ENCODE measurements at places on chromosomes 12 and 14.
A peak's percentile ranks its signal among the peaks of the same experiment; 100 is the strongest.

DNA sequence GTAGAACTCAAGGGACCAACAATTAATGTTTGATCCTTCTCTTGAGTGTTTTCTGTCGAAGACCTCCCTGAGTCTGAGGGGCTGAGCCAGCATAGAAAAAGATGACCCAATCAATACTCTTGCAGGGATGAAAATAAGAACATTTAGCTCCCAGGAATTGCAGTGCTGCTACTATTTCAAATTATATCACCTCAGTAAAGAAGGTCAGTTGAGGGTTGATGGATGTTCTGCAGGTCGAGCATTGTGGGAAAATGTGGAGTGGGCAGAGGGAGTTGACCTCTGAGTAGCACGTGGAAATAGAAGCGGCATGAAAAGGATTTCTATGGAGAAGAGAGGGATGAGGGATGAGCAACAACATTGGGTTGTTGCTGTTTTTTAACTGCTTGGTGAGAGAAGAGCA lies 74.9 kb upstream of the CCDC198 start:
- DNase-seq: no peak

- peak; percentile 64 for DNase-seq
Measured at GRCh38 chr14:67583711-67584644, 16.1 kb downstream of the PIGH start.

DNA sequence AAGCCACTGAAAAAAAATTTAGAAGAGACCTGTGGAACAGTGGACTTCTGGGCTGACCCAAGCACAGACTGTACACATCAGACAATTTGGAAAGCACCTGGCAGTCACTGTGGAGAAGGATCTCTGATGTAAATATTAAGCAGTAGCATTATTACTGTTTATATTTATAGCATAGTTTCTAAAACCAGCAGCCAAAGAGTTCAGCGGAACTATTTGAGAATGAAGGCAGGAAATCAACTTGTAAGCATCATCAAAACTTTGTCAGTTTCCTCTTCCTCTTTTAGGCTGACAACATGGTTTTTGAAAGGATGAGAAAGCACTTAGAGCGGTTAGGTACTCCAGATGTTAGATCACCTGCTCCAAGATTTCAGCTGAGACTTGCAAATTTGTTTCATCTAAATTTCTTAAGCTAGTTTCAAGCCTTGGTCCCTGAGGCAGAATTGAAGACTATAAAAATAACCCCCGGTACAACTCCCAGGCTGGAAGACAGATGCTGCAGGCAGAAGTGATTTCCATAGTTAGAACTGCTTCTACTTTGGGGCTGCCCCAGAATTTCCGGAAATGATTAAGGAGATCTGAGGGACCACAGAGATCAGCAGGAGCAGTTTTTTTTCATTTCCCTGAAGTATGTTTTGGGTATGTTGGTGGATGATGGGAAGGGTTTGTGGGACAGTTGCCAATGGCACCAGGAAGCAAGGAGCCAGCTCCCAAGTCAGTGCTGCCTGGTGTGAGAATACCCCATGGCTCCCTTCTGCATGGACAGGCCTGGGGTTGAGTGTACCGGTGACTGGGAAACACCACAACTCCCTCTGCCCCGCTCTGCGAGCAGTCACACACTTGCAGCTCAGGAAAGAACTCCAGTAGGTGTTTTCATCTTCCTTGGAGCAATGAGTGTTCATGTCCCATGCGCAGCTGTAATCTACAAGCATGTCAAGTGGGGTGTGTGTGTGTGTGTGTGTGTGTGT lies 354.5 kb downstream of the NUAK1 start:
- DNase-seq: no peak

- DNase-seq: no peak
Measured at GRCh38 chr12:25130741-25131188, 64.2 kb downstream of the DNAI7 start.

DNA sequence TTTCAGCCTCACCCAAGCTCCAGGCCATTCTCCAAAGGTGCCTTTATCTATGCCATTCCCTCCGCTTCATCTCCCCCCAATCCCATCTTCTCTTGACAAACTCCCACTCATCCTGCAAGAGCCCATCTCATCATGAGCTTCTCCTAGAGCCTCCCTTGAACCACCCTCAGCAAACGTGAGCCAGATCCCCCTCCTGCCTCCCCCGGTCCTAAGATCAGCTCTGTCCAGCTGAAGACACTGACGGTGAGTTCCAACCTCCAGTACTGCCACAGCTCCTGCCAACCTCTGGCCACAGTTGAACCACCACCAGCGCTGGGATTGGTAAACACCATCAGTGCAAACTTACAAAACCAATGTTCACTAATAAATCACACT lies 124.6 kb downstream of the BCL11B start:
- DNase-seq: no peak

DNA sequence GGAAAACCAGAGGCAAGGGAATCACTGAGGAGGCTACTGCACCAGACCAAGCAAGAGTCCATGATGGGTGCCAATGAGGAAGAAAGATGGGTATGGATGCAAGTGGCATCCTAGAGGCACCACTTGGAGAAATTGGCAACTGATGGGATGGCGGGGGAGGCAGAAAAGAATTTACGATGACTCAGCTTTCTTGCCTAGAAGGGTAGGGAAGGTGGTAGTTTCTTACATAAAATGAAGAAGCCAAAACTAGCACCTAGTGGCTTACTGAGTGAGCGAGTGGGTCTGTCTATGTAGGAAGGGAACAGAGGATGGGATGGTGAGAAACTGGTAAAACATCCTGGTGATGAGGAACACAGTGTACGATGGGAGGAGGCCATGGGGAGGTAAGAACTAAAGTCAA lies 80.8 kb downstream of the CIT start:
- DNase-seq: no peak

DNA sequence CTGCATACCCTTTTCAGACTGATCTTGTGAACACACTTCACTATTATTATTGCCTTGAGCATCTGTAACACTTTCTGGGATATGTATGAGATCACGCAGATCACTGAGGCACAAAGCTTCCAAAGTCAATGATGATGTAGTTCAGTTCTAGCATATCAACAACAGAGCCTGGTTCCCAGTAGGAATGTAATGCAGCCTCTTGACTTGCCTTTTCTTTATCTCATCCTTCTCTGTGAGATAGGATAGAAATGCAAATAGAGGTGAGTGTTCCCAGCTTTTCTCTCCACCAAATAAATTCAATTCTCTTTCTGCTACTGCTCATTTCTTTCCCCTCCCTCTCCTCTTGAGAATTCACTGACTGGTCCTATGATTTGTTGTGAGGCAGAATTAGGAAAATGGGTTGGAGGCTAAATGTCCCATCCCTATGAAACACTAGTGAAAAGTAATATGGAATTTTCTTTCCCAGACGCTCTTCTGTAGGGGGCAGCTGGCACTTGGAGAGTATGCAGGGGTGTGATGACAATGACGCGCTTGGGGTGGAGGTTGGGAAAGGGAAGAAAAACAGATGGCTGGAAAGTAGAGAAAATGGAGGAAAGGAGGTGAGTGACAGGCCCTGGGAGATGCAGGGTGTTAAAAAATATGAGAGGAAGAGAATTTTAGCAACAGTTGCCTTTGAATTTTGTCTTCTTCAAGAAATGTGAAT lies 96.0 kb upstream of the TMTC1 start:
- DNase-seq: no peak

DNA sequence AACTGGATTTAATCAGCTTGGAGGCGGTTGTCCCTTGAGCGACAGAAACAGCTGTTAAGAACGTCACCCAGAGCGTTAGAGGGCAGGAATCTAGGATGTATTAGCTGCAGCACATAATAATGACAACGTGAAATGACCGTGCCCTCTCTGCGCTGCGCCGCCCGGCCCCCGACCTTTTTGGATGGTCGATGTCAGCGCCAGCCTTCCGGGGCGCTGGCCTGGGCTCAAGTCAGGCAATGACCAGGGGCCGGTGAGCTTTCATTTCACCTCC lies 427 bp upstream of the TMEM120B start:
- DNase-seq: no peak

GRCh38 chr12:67572492-67572891 lies 76.1 kb upstream of the DYRK2 start:
- DNase-seq: no peak

- no peak for DNase-seq
Measured at GRCh38 chr14:57864659-57865058, 1.2 kb downstream of the SLC35F4 start.

DNA sequence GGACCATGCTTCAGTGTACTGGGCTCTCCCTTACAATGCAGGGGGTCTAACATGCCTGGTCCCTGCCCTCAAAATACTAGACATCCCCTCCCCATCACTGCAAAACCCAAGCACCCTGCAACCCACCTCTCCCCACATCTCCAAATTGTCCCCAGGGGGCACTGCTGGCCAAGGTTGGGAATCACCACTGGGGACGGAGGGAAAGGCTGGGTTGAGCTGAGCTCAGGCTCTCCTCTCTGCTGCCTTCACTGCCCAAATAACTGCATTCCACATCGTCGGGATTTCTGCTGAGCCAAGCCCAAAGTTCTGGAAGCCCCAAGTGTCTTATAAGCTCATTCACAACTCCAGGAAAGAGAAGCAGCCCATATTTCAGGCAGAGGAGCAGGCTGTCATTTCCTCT lies 69.6 kb downstream of the NT5DC3 start:
- DNase-seq: no peak

DNA sequence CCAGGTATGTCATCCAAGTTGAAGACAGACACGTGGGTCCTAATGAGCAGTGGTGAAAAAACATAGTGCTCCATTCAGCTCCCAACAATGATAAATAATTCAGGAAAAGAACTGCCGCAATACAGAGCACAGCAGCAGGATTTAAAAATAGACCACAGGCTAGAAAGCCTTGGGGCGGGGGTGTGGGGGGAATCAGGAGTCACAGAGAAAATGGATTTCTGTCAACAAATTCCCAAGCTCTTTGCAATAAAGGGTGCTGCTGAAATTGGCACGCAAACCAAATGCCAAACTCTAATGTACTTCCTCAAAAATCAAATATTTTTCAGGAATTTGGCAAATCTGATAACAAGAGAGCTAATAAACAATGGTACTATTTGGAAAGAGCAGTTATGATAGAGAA lies 58.6 kb downstream of the R3HDM2 start:
- no peak for DNase-seq

DNA sequence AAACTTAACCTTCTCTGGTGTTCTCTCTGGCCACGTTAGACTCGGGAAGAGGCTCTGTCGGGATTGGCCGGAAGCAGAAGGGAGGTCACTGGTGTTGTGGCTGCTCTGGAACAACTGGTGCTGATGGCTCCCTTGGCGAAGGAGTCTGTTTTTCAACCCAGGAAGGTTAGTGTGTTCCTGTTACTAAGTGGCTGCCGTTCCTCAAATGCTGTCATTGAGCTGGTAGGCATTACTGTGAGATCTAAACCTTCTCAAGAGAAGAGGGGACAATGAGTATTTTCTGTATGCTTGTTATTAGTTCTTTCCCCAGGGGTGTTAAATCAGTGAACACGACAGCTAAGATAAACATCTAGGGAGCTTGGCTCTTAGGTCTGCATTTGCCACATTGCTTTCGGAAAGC lies 18.3 kb downstream of the POP5 start:
- DNase-seq: no peak

GRCh38 chr14:74821267-74821915 lies 54.6 kb downstream of the PROX2 start:
- no peak for DNase-seq

GRCh38 chr12:132513070-132513398 lies 23.1 kb downstream of the FBRSL1 start:
- DNase-seq: no peak

- no peak for DNase-seq
Measured at GRCh38 chr12:11701433-11701832, 52.0 kb downstream of the ETV6 start.

- DNase-seq: no peak
Measured at GRCh38 chr14:101627915-101628262, 66.6 kb downstream of the DIO3 start.

- no peak for DNase-seq
Measured at GRCh38 chr14:69137843-69138535, 14.9 kb downstream of the DCAF5 start.

- no peak for DNase-seq
Measured at GRCh38 chr14:73783107-73783727, 68.4 kb upstream of the PTGR2 start.

GRCh38 chr14:38696925-38697324 lies 406.1 kb downstream of the SEC23A start:
- no peak for DNase-seq

- peak; percentile 21 for DNase-seq
Measured at GRCh38 chr12:100404769-100405407, 48.0 kb downstream of the SLC17A8 start.

DNA sequence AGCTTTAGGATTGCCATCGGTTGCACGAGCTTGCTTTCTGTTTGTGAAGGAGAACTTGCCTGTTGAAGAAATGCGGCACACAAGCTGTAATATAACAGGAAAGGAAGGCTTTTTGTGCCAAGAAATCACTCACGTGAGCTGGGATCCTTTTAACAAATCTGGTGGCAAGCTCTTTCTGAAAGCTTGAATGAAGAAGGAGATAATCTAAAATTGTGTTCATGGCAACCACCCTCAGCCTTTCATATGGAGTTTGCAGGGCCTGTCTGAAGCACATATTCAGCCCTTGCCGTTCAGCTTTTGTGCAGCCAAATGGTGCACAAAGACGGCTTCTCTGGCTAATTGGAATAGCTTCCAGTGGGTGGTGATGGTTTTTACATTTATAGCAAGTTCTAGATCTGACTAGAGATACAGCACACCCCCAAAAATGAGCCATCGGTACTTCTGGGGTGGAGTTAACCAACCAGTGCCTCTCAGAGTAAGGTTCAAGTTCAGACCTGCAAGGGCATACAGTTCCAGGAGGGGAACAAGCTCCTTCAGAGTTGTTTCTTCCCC lies 107.4 kb downstream of the AEBP2 start:
- DNase-seq: no peak

- DNase-seq: no peak
Measured at GRCh38 chr14:79551523-79551922, 659.8 kb downstream of the DIO2 start.

DNA sequence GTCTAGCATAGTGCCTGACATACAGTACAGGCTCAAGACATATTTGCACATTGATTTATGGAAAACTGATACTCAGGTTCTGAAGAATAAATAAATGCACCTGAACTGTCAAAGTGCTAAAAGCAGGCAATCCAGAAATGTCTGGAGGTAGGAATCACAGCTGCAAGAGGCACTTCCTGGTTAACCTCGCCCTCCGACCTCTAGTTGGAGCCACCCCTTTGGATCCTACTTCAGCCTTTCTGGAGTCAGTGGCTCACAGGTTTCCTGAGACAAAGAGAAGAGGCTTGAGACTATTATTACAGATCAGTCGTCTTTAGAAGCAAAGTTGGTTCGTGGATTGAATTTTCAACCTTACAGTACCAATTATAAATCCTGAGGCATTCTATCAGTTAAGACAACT lies 13.0 kb downstream of the TCP11L2 start:
- DNase-seq: no peak

GRCh38 chr14:58730792-58731464 lies 93.2 kb downstream of the DACT1 start:
- DNase-seq: no peak

- no peak for DNase-seq
Measured at GRCh38 chr12:91059211-91059610, 1.4 kb upstream of the KERA start.

GRCh38 chr12:124993626-124994436 lies at the start of gene BRI3BP:
Gene BRI3BP (plus strand): TSS chr12:124993645. CDS start chr12:124993791, 146 bp downstream.
- no peak for DNase-seq

Measured in GM19239 (cell line).